HT1080 (cell line): ENCODE measurements at places on chromosomes 7 and 10.

DNA sequence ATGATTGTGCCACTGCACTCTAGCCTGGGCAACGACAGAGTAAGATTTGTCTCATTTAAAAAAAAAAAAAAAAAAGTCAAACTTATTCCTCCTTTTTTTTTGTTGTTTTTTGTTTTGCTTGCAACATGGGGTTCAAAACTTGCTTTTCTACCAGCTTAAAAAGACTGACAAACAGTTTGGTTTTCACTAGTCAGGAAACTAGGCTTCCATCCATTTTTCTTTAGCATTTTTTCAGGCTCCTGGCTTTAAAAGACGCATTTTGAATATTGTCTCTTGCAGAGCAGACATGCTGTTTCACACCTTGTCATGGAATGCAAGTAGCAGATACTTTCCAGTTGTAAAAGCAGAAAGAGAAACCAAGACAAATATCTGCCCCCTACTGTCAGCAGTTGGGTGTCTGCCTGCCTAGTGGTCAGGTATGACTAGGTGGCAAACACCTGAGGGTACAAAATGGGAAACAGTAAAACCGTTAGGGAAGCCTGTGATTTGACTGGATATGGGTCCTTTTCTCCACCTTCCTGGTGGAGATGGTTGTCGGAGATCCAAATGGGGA lies 139.9 kb downstream of the CCDC71L start:
- DNase-seq: no peak

DNA sequence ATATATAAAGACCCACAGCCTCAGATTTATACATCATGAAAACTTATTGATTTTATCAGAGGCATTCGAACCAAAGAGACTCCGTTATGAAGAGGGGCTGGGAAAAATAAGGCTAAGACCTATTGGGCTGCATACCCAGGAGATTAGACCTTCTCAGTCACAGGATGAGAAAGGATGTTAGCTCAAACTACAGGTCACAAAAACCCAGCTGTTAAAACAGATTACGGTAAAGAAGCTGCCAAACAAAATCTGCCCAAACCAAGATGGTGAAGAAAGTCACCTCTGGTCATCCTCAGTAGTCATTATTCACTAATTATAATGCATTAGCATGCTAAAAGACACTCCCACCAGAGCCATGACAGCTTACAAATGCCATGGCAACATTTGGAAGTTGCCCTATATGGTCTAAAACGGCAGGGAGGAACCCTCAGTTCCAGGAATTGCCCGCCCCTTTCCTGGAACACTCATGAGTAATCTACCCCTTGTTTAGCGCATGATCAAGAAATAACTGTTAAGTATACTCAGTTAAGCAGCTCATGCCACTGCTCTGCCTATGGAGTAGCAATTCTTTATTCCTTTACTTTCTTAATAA lies 362.5 kb upstream of the PCDH15 start:
- no peak for DNase-seq

- DNase-seq: no peak
Observed at GRCh38 chr7:117229350-117229749, 93.5 kb downstream of the WNT2 start.

DNA sequence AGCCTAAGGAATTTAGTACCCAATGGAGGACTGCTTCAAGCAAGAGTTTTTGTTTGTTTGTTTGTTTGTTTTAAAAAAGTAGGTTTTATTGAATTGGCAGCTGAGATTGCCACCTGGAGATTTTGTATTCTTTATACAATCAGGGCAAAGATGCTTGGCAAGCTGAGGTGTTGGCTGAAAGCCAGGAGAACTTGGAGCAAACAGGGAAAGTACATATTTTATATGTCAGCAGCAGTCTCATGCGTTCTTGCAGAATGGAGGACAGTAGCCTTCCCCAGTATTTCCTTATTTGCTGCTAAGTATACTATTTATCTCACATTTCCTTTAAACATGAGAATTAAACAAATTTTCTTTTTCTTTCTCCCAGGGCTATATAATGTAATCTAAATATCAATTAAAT lies 22.6 kb upstream of the ICA1 start:
- no peak for DNase-seq

GRCh38 chr10:74365109-74365508 lies 214.1 kb downstream of the ADK start:
- DNase-seq: no peak

- no peak for DNase-seq
Observed at GRCh38 chr7:117088623-117089194, 135.4 kb downstream of the ST7 start.

- DNase-seq: no peak
Observed at GRCh38 chr10:109953766-109954165, 30.5 kb upstream of the XPNPEP1 start.

GRCh38 chr7:37495574-37496184 lies 47.0 kb upstream of the ELMO1 start:
- DNase-seq: peak; percentile 31
